CD4-positive, alpha-beta memory T cell (primary cell): ENCODE measurements at places on chromosomes 12 and 14. TPM values are rescaled to one million over a fixed set of nuclear protein-coding genes. Genes with fewer than 3 reads are reported as not detected.

- H3K36me3 ChIP-seq, result no peaks in the 10 kb centered on the region
- H3K4me3 ChIP-seq, result no peak overlapping the region
- DNase-seq, result peak; percentile 23
- H3K4me1 ChIP-seq, result peaks cover 6% of the 10 kb centered on the region
Measured at GRCh38 chr14:56490379-56490778, 89.2 kb upstream of the TMEM260 start.

GRCh38 chr14:69595336-69595735 lies 16.1 kb upstream of the SUSD6 start:
- H3K27me3 ChIP-seq, result no peaks in the 10 kb centered on the region
- H3K4me1 ChIP-seq, result no peaks in the 10 kb centered on the region
- no peak overlapping the region for H3K4me3 ChIP-seq
- no peak for DNase-seq
- no peak overlapping the region for H3K27ac ChIP-seq

GRCh38 chr12:125280482-125281377 lies 215.5 kb downstream of the AACS start:
- no peak overlapping the region for H3K27ac ChIP-seq
- H3K27me3 ChIP-seq, result no peaks in the 10 kb centered on the region
- H3K4me1 ChIP-seq, result no peaks in the 10 kb centered on the region
- H3K36me3 ChIP-seq, result no peaks in the 10 kb centered on the region
- H3K4me3 ChIP-seq, result no peak overlapping the region
- no peak for DNase-seq

GRCh38 chr12:6758506-6759095 lies 5.7 kb upstream of the MLF2 start:
- H3K36me3 ChIP-seq, result no peaks in the 10 kb centered on the region
- no peak overlapping the region for H3K27ac ChIP-seq
- DNase-seq, result no peak
- no peaks in the 10 kb centered on the region for H3K4me1 ChIP-seq

DNA sequence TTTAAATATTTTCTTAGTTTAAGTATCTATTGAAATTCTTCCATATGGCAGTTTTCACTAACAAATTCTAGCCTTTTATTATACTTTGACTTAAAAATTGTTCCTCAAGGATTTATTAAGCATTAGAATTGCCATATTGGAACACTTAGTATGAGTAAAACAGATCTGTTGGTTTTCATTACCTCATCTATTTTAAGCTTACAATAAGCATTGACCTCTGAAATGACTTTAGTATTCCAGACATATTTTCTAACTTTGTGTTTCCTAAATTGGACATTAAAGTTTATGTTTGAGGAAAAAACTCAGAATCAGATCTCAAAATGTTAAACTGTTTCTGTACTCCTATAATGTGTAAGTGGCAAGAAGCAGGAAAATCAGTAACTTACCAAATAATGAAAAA lies 48.4 kb downstream of the CSRP2 start:
- no peak overlapping the region for H3K4me3 ChIP-seq
- H3K36me3 ChIP-seq, result peaks cover 12% of the 10 kb centered on the region
- H3K4me1 ChIP-seq, result no peaks in the 10 kb centered on the region
- DNase-seq, result no peak
- no peak overlapping the region for H3K27ac ChIP-seq

DNA sequence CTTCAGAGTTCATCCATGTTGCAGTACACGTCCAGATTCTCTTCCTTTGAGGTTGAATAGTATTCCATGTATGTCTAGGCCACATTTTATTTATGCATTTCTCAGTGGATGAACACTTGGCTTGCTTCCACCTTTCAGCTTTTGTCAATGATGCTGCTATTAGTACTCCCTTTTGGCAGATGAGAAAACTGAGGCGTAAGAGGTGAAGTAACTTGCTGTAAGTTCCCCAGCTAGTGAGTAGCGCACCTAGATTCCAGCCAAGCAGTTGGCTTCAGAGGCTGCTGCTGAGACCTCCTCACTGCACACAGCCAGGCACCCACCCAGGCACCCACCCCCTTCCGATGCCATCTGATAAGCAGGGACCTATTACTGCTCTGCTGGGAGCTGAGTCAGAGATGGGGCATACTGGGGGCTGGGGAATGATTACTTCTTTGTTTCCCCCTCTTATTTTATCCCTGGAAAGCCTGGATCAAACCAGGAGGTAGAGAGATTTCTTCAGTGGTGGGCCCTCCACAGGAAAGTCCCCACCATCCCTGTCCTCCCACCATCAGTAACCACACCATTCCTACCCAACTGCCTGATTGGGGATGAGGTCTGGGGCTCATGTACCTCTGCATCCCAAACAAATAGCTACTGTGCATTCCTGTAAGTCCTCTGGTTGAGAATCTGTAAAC lies 234.6 kb downstream of the PCNX1 start:
- DNase-seq, result no peak
- H3K27ac ChIP-seq, result no peak overlapping the region
- H3K4me3 ChIP-seq, result no peak overlapping the region
- H3K4me1 ChIP-seq, result peaks cover 27% of the 10 kb centered on the region

DNA sequence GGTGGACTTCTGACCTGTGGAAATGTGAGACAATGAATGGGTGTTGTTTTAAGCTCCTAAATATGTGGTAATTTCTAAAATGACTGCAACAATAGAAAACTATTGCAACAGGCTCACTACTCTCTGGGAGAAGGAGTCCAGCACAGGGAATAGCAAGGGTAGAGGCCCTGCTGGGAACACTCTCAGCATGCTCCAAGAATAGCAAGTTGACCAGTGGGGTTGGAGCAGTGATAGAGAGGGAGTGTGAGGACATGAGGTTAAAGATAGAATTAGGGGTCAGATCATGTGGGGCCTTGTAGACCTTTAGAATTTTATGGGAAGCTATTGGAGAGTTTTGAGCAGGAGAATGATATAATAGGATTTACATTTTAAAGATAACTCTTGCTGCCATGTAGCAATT lies 346.7 kb upstream of the CCDC196 start:
- H3K4me1 ChIP-seq, result peaks cover 8% of the 10 kb centered on the region
- no peak for DNase-seq
- H3K27me3 ChIP-seq, result no peaks in the 10 kb centered on the region
- no peak overlapping the region for H3K27ac ChIP-seq
- H3K36me3 ChIP-seq, result no peaks in the 10 kb centered on the region
- H3K4me3 ChIP-seq, result no peak overlapping the region

DNA sequence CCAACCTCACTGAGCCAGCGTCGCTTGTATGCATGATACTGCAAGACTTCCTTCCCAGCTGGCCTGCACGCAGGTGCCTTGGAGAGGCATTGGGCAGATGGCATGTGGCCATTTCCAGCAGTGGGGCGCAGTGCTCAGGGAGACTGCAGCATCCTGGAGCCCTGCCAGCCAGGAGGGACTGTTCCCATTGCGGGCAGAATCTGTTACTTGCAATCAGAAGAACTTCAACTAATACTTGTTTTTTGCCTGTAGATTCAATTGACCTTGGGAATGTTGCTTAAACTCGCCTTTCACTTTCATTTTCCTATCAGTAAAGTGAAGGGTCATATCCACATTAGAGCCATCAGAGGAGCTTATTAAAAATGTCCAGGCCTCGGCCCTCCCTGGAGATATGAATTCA lies 29.8 kb downstream of the ANKRD9 start:
- no peaks in the 10 kb centered on the region for H3K4me1 ChIP-seq
- H3K36me3 ChIP-seq, result no peaks in the 10 kb centered on the region
- H3K27ac ChIP-seq, result no peak overlapping the region
- no peaks in the 10 kb centered on the region for H3K27me3 ChIP-seq

- H3K4me1 ChIP-seq, result no peaks in the 10 kb centered on the region
- H3K4me3 ChIP-seq, result no peak overlapping the region
- no peaks in the 10 kb centered on the region for H3K36me3 ChIP-seq
- DNase-seq, result no peak
- H3K27me3 ChIP-seq, result no peaks in the 10 kb centered on the region
Measured at GRCh38 chr14:105140581-105140980, 28.0 kb downstream of the JAG2 start.

- no peaks in the 10 kb centered on the region for H3K27me3 ChIP-seq
- no peak overlapping the region for H3K4me3 ChIP-seq
- H3K27ac ChIP-seq, result no peak overlapping the region
- H3K4me1 ChIP-seq, result no peaks in the 10 kb centered on the region
- no peaks in the 10 kb centered on the region for H3K36me3 ChIP-seq
Measured at GRCh38 chr12:86623267-86623666, 367.1 kb upstream of the MGAT4C start.

- H3K27me3 ChIP-seq, result no peaks in the 10 kb centered on the region
- no peak for DNase-seq
- no peaks in the 10 kb centered on the region for H3K36me3 ChIP-seq
- H3K4me3 ChIP-seq, result no peak overlapping the region
- H3K27ac ChIP-seq, result no peak overlapping the region
- H3K4me1 ChIP-seq, result no peaks in the 10 kb centered on the region
Measured at GRCh38 chr14:60599727-60600126, 49.5 kb downstream of the SIX1 start.

- H3K36me3 ChIP-seq, result no peaks in the 10 kb centered on the region
- H3K4me3 ChIP-seq, result no peak overlapping the region
- no peaks in the 10 kb centered on the region for H3K4me1 ChIP-seq
- H3K27me3 ChIP-seq, result no peaks in the 10 kb centered on the region
Measured at GRCh38 chr12:25793196-25793595, 165.3 kb upstream of the RASSF8 start.

DNA sequence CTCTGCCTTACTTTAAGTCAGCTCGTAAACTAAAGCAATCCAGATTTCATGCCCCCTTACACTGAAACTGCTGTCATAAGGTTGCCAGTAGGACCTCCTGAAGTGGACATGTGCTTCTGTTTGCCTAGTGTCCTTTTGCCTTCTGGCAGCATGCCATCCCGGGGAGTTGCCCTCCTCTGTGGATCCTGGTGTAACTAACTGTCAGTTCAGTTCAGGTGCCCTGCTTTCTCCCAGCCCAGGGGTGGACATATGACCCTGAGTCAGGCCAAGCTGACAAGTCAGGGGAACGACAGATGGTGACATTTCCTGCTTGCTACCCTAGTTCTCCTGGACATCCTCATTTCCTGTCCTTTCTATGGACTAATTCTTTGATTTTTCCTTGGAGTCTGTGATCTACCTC lies 25.6 kb downstream of the AKAP6 start:
- H3K27me3 ChIP-seq, result no peaks in the 10 kb centered on the region
- H3K27ac ChIP-seq, result no peak overlapping the region
- H3K36me3 ChIP-seq, result no peaks in the 10 kb centered on the region
- DNase-seq, result no peak
- no peak overlapping the region for H3K4me3 ChIP-seq

- H3K27me3 ChIP-seq, result no peaks in the 10 kb centered on the region
- peaks cover 6% of the 10 kb centered on the region for H3K4me1 ChIP-seq
- no peaks in the 10 kb centered on the region for H3K36me3 ChIP-seq
- no peak overlapping the region for H3K4me3 ChIP-seq
- no peak overlapping the region for H3K27ac ChIP-seq
Measured at GRCh38 chr12:89208661-89209096, 143.6 kb downstream of the DUSP6 start.

DNA sequence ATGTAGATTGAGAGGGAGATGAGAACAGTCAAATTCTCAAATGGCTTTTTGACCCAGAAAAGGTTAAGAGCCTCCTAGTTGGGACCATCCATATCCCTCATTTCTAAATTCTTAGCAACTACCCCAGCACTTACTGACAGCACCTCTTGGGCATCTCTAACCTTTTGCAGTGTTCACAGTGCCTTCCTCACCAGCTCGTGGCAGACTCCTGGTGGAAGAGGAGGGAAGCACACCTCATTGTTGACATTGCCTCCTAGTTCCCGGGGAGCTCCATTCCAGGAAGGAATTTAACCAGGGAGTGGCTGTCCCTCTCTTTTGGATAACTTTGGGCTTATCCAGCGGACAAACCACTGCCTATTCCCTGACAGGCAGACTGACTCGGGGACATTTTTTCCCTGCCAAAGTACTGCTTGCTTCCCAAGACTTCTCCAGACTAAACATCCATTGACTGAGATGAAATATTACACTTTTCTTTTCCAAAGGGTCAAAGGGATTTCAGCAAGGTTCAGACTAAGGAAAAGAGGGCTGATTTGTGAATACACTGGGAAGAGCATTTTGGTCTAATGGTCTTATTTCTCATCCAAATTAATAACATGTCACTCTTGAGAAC lies 9.0 kb upstream of the OR6J1 start:
- H3K27me3 ChIP-seq, result no peaks in the 10 kb centered on the region
- no peak overlapping the region for H3K27ac ChIP-seq
- H3K4me3 ChIP-seq, result no peak overlapping the region
- DNase-seq, result peak; percentile 39
- no peaks in the 10 kb centered on the region for H3K4me1 ChIP-seq
- H3K36me3 ChIP-seq, result no peaks in the 10 kb centered on the region

DNA sequence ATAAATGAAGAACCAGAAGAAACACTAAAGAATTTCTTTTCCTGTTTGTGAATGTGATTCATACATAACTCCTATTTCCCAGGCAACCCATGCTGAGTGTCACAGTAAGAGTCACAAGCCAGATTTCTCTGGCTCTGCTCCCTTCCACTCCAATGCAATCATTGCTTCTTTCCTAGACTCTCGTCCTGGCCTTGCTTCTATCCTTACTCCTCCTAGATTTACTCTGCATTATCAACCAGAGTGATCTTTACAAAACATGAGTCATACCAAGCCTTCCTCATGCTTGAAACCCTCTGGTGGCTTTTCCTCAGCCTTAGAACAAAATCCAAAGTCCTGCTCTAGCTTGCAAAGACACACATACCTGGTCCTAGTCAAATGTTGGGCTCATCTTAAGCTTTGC lies 13.3 kb downstream of the IL22 start:
- H3K4me1 ChIP-seq, result peaks cover 37% of the 10 kb centered on the region
- no peaks in the 10 kb centered on the region for H3K36me3 ChIP-seq
- no peak overlapping the region for H3K4me3 ChIP-seq
- no peak overlapping the region for H3K27ac ChIP-seq
- no peak for DNase-seq

- no peak overlapping the region for H3K4me3 ChIP-seq
- no peaks in the 10 kb centered on the region for H3K27me3 ChIP-seq
- no peak overlapping the region for H3K27ac ChIP-seq
- no peaks in the 10 kb centered on the region for H3K36me3 ChIP-seq
Measured at GRCh38 chr14:29636870-29637269, 290.8 kb downstream of the PRKD1 start.

FAIM2 gene
- total RNA-seq, result 0.17 TPM

CCDC197 gene
- not detected for total RNA-seq

LYZ gene
- 42.3 TPM for total RNA-seq

FOXN4 gene
- total RNA-seq, result not detected

LALBA gene
- not detected for total RNA-seq

TCL1A gene
- not detected for total RNA-seq

CD69 gene
- 31.0 TPM for total RNA-seq

CAPZA3 gene
- not detected for total RNA-seq

CACNB3 gene
- 17.2 TPM for total RNA-seq
